ENCODE measurements at places on chromosomes 2 and 18.

GRCh38 chr2:134926231-134926931, 7.8 kb downstream of the CCNT2 start:
- DNase-seq = no peak

GRCh38 chr18:70276416-70277191, 12.2 kb upstream of the SOCS6 start:
- DNase-seq = no peak

GRCh38 chr18:22882084-22882483, 51.0 kb upstream of the RBBP8 start:
- no peak for DNase-seq

- DNase-seq = no peak
Measured at GRCh38 chr2:183035298-183035953, 2.8 kb downstream of the NCKAP1 start.

DNA sequence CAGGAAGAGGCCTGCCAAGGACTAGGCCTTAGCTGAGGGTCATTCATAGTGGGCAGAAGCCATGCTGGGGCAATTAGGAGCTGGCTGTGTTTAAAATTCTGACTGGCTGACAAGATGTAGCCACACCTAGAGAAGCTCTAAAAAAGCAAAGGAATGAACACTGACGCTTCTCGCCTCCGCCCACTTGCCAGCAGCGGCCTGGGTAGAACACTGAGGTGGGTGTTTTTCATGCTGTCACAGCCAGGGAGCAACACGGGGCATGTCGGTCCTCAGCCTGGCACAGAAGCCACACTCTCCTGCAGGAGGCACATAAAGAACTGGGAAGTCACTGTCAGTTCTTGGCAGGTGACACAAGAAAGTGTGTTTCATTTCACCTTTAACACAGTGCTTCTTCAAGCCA, 10.4 kb downstream of the CHST10 start:
- DNase-seq = no peak

GRCh38 chr2:181185948-181186347, 205.5 kb downstream of the UBE2E3 start:
- DNase-seq = no peak

DNA sequence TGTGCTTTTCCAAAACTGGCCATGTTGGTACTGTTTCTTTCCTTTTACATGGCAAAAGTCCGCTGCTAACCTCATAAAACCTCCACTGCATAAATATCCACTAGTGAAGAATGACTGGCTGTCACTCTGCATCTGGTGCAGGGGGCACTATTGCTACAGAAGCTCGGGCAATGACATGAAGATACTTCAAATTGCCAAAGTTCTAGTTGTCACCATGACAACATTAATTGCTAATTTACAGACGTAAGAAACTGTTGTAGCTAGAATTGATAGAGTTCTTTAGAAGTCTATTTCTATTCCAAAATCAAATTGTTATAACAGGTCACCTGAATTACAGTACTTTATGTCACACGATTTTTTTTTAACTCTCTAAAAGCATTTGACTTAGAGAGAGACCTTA, 845 bp downstream of the CFAP210 start:
- no peak for DNase-seq

- no peak for DNase-seq
Measured at GRCh38 chr18:62101321-62101721, 85.5 kb downstream of the PIGN start.

DNA sequence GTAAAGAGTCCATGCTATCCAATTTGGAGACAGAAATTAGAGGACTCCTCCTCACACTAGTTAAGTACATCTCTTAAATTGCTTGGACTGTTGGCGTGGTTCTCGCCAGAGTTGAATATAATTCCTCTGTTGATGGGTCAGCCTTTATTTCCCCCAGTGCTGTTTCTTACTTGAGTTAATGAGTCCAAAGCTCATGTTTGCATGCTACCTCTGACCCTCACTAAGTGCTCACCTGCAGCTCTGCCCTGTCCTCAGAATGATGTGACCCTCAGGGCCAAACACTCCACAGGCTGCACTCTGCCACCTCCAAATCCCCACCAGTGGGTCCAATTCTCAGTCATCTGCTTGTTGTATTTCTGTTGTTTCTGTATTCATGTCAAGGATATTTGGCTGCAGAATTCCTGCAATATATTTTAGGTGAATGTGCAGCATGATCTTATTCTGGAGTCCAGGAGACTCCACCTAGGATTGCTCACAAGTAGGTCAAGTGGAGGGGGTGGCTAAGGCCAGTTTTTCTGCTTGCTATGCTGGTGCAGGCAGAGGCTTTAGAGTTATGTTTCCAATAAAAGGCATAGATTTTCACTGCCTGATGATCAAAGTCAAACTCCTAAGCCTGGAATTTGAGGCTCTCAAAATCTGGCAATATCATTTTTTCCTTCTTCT, 37.8 kb downstream of the RDH14 start:
- DNase-seq = no peak

DNA sequence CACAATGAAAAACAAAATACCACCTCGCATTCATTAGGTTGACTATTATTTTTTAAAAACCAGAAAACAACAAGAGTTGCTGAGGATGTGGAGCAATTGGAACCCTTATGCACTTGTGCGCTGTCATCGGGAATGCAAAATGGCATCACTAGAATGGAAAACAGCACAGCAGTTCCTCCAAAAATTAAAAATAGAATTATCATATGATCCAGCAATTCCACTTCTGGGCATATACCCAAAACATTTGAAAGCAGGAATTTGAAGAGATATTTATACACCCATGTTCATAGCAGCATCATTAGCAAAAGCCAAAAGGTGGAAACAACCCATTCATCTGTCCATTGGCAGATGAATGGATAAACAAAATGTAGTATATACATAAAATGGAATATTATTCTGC, 11.9 kb upstream of the NMUR1 start:
- no peak for DNase-seq

- DNase-seq = no peak
Measured at GRCh38 chr18:53458268-53458667, 766.2 kb downstream of the MBD2 start.

DNA sequence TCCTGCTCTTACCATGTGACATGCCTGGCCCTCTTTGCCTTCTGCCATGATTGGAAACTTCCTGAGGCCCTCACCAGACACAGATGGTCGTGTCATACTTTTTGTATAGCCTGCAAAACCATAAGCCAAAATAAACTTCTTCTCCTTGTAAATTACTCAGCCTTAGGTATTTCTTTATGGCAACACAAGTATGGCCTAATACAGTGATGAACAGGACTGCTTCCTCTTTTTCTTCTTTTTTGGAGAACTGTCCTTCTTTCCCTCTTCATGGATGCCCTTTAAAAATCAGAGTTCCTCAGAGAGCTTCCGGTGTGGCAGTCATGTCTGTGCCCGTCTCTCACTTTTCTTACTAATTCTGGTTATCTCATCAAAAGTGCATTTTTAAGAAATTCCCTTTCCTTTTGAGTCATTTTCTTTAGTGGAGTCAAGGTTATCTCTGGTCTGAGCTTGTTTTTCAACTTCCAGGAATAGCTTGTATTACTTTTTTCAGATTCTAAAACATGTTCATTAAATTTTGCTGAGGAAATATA, 9.2 kb upstream of the IL1A start:
- no peak for DNase-seq
